ENCODE measurements at places on chromosomes 6 and 20.

DNA sequence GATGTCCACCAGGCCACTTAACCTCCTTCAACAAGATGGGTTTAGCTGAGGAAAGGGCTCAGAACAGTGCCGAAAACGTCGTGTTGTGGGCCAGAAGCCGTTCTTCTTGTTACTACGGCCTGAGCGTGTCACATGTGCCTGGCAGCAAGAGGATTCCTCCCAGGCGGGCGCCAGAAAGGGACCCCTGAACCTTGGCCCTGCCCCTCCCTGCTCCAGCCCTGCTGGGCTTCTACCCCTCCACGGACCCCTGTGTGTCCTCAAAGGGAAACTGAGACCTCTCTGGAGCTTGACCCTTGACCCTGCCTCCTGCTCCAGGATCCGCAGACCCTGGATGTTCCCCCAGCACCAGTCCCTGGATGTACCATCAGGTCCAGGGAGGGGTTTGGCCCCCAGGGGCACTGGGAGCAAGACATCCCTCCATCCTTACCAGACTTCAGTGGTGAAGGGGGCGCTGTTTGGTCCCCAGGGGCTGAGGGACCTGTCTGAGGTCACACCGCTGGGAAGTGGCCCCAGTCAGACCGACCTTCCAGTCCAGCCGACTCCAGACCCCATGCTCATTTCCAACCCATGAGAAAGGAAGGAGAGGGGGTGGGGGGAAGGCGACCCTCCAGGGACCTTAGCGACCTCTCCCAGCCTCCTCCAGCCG is 10.1 kb downstream of the HRH3 start:
- no peak for DNase-seq

GRCh38 chr20:43513931-43514647 is 6.6 kb downstream of the L3MBTL1 start:
- DNase-seq = peak; percentile 90

DNA sequence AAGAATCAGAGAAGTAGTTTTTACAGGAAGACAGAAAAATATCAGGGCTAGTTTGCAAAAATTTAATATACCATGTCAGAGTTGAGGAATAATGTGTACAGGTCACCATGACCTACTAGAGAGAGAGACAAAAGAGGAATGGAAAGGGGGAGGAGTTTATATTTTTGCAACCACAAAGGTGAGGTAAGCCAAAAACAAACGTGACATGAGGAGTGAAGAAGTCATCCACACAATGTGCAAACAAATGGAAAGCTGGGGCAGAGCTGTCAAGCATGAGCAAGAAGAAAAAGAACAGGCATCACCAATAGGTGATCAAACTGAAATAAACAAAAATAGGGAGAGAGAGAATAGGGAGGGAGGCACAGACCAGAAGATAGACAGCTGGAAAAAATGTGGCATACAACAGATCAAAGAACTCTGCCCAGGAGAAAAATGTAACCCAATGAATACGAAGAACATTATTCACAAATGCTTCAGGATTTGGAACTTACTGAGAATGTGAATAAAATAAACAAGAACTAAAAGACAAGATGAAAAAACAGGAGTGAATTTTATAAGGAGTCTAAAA is 15.5 kb downstream of the RARS2 start:
- no peak for DNase-seq

- DNase-seq = peak; percentile 43
These were observed 17.8 kb upstream of the HSF2 start for GRCh38 chr6:122381494-122382265.

- DNase-seq = no peak
These were observed 31.5 kb upstream of the ASF1A start for GRCh38 chr6:118862443-118862842.

DNA sequence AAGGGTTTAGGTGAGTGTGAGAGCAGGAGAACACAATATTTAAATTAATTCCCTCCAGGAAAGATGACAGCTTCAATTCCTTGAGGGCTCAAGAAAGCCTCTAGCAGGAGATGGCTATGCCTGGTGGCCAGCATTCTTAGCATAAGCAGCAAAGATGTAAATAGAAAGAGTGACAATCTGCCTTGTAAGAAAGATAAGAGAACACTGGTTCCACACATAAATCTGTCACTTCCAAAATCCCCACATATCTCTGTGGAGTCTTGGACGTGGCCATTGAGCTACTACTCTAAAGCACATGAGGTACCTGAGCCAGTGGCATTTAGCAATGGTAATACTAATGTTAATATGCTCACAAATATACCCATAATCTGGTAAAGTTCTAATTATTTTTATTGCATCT is 29.2 kb downstream of the DEFB114 start:
- DNase-seq = no peak

- no peak for DNase-seq
These were observed 17.4 kb downstream of the ITPR3 start for GRCh38 chr6:33638556-33638955.

- DNase-seq = no peak
These were observed 202.4 kb upstream of the CDH4 start for GRCh38 chr20:61049684-61050083.

DNA sequence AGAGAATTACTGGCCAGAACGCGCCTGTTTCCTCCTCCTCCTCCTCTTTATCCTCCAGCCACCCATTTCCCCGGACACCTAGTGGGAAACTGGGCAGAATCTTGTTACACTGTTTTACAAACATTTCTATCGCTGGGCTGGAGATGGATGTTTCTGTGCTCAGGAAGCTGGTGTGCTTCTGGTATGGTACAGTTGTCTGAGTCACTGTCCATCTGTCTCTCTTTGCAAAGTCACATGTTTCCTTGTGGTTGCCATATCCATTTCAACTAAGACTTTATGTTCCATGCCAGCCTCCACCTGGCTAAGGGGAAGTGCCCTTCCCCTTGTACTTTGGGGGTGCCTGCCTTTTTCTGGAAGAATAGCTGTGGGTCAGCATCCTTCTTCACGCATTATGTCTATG is 52.9 kb upstream of the SLC22A16 start:
- DNase-seq = peak; percentile 72

DNA sequence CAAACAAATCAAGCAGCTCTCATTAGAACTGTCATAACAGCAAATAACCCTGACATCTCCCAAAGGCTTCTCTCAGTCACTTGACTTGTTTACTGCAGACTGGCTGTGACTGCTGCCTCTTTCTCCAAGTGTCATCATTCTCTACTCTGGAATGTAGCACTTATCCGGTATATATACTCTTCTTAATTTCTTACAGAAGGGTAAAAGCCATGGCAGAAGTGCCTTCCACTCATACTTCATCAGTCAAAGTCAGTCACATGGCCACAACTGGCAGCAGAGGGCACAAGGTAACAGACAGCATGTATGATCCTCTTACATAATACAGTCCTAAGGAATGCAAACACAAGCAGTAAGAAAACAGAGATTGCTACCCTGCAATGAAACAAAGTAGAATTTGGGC is 9.3 kb downstream of the NAPB start:
- no peak for DNase-seq

- no peak for DNase-seq
These were observed 218.1 kb downstream of the TSHZ2 start for GRCh38 chr20:53190225-53190624.

DNA sequence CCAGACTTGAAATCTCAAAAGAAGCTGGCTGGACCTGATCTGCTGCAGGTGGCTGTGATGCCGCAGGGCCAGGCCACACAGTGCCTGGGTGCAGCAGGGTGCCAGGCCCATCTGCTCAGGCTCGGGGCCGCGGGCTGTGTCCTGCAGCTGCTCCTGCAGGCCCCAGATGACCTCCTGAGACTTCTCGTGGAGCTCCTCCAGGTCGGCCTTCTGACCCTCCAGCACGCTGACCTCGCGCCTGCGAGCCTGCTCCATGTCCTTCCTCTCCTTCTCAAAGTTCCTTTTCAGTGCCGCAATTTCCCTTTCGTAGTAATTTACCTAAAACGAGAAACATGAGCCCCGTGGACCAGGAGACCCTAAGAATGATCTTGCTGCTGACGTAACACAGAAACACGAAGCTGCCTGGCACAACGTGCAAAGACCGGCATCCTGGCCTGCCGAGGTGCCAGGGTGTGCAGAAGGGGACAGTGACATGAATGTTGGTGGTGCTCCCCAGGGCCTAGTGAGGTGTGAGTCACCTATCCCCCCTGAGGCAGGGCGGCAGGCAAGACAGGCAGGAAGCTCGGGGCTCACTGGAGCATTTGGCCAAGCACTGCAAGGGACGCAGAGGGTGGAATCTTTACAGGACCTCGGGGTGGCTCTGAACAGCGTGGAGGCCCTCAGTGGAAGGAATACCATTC is 71.6 kb downstream of the GINS1 start:
- DNase-seq = no peak

DNA sequence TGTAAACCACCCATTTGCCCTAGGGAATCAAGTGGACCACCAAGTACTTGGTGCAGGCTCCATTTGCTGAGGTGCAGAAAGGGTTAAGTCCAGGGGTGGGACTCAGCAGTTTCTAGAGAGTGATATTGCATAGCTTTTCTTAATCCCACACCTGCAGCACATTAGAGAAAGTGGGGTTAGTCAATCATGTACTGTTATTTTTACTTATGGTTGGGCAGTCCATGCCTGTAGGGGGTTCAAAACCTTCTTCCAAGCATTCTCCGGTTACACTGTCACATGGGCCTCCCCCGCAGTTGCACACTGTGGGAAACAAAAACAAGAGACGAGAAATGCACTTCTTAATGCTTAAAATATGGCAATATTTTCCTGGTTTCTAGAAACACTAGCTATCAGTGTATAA is 65.5 kb downstream of the LAMA4 start:
- DNase-seq = peak; percentile 71

DNA sequence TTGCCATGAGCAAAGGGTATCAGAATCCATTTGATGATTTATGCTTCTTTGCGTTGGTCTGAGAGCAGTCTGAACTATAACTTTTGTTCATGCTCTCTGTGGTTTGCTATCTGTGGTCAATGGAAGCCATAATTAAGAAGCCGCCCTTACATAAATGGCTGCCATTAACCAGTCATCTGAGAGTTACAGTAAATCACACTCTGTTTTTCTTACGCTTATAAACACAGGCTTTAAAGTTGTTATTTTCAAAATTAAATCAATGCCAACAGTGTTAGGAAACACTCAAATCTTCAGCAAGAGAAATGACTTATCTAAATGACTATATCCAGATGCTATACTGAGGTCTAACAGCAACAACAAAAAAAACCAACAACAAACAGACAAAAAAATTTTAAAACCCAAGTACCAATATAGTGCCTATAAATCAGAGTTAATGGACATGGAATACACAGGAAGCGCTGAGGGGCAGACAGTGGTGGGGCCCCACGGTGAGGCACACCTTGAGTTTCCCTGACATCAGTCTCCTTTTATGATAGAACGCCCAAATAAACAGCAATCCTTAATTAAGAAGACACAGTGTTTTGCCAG is 108.0 kb upstream of the C6orf118 start:
- no peak for DNase-seq

GRCh38 chr6:18293076-18293904 is 29.0 kb upstream of the DEK start:
- DNase-seq = no peak

DNA sequence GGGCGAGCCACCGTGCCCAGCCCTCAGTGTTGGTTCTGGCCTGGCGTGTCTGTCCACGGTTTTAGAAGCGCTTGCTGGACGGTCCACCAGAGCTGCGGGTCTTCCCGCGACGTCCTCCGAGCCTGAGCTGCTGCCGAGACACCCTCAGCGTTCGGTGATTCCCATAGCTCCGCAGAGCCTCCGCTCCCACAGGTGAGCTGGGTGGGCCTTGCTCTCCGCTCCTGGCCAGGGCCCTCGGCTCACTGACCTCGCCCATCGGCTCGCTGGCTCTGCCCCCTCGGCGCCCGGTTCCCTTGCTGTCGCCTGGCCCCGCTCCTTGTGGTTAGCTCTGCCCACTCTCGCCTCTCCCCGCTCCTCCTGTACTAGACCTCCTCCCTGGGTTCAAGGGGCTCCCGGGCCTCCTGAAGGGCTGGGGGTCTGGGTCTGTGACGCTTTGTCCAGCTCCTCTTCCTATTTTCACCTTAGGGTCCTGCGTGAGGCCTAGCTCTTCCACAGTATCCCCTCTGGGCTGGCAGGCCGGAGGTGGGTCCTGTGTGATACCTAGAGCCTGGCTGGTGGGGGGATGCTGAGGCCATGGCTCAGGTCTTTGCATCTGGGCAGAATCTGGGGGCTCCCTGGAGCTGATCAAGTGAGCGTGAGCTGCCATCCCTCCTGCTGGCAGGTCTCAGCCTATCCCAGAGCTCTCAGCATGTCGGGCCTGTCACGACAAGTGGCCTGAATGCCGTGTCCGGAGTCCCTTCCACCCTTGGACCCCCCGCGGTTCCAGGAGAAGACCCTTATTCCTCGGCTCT is 5.0 kb upstream of the COX4I2 start:
- no peak for DNase-seq

GRCh38 chr6:46794068-46794467 is 879 bp downstream of the MEP1A start:
- no peak for DNase-seq

DNA sequence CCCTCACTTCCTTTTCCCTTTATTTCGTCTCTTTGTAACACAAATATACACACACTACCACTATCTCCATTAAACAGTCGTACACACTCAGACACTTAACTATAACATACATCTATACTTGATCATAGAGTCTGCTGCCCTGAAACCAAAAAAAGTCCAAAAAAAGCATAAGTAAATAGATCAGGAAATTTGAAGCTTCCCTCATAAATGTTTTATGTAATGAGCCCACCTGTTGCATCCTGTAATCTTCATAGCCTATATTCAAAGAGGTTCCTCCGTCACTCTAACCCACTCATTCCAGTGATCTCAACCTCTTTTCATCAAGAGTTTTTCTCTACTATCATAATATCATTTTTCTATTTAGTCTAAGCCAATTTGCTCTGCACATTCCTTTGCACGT is 6.9 kb upstream of the OR12D2 start:
- no peak for DNase-seq

GRCh38 chr6:23388086-23388783 is 737.8 kb upstream of the NRSN1 start:
- DNase-seq = no peak

GRCh38 chr6:46733341-46733801 is 1.8 kb downstream of the PLA2G7 start:
- no peak for DNase-seq

- DNase-seq = no peak
These were observed 307.5 kb upstream of the SULF2 start for GRCh38 chr20:48092596-48093280.

GRCh38 chr6:22064558-22064957 is 232.3 kb downstream of the PRL start:
- DNase-seq = no peak

- DNase-seq = no peak
These were observed 440.0 kb upstream of the HSF2 start for GRCh38 chr6:121959501-121959900.

DNA sequence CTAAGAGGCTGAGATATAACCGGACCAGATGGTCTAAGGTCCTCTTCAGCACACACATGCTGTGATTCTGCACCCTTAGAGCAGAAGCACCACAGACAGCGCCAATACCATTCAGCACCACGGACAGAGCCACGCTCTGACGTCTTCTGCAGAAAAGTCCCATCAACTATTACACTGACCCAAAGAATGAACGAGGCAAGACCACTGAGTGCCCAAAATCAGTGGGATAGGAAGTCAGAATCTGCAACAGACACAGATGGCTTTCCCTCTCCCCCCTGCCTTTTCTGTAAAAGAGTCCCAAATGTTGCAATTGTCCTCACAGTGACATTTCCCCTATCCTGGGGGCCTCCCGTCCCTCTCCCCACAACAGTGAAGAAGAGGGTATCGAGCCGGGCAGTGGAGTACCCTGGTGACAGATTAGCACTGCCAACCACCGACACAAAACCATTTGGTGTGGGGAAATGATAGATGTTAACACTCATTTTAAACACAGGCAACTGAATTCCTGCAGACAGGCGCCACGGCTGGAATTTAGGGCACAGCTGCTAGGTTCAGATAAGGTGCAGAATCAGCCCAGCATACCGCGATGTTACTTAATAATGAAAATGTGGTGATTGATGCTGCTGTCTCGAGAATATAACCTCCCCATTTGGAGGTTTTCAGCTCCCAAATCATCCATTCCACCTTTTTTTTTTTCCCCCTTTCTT is 66.6 kb upstream of the CTNNBL1 start:
- peak; percentile 4 for DNase-seq
